Dermis blood vessel endothelial cell (primary cell): ENCODE measurements at places on chromosomes 11 and 22. TPM values are rescaled to one million over a fixed set of nuclear protein-coding genes. Genes with fewer than 3 reads are reported as not detected.

Gene CABP4
- total RNA-seq = 1.0 and 4.9 TPM in 2 replicates

Gene TCN1
- 0.17 TPM in 1 of 2 replicates, not detected in the other for total RNA-seq

Gene GSTT4
- not detected in 2 replicates for total RNA-seq

Gene MEI1
- total RNA-seq = 0.51 and 2.0 TPM in 2 replicates

GRCh38 chr11:64764753-64765152, 5.0 kb upstream of the PYGM start:
- no peak for DNase-seq

GRCh38 chr11:27485930-27486773, 13.6 kb upstream of the LGR4 start:
- DNase-seq = peak; percentile 79

GRCh38 chr22:26892166-26893041, 235.0 kb downstream of the MIAT start:
- DNase-seq = peak; percentile 39

- no peak for DNase-seq
Measured at GRCh38 chr22:20546541-20546950, 39.1 kb downstream of the MED15 start.

DNA sequence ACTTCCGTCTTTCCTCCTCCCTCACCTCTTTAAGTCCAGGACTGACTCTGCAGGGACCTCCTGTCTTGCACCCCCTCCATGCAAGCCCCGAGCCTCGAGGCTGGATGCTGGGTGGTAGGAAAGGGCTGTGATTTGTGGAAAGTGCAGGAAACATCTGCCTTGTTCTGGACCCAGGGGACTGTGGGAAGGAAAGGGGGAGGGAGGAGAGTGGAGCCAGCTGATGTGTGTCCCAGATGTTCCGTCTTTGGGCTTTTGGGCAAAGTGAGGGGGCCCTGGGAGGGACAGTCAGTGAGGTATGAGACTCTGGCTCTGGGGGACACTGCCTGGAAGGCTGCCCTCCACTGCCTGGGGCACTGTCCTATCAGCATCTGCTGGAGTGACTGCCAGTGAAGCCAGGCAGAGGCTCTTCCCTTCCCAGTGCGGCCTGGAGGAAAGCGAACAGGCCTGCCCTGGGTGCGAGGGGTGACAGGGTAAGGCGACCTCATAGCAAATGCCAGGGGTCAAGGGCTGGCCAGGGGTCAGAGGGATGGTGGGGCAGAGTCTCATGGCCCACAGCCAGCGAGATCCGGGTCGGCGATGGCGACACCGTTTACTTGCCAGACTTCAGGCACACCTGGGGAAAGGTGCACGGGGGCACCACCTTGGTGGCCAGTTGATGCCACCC, 1.7 kb downstream of the MRGPRD start:
- peak; percentile 33 for DNase-seq

- DNase-seq = no peak
Measured at GRCh38 chr11:119011476-119012053, 6.6 kb downstream of the RPS25 start.

DNA sequence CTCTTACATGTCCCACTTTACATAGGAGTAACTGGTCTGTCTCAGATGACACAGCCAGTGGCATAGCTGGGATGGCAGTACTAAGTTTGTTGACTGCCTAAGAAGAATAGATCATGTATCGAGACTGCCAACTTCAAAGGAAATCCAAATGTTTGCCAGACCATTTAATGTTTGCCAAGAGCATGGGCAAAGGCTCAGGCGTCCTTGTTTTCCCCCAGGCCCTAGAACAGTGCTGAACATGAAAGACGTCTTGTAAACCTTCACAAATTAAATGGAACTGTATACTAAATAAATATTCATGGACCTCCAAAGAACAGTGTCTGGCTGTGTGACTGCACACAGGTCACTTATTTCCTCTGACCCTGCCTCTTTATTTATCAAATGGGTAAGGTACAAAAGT, 234.7 kb upstream of the CCDC90B start:
- no peak for DNase-seq

DNA sequence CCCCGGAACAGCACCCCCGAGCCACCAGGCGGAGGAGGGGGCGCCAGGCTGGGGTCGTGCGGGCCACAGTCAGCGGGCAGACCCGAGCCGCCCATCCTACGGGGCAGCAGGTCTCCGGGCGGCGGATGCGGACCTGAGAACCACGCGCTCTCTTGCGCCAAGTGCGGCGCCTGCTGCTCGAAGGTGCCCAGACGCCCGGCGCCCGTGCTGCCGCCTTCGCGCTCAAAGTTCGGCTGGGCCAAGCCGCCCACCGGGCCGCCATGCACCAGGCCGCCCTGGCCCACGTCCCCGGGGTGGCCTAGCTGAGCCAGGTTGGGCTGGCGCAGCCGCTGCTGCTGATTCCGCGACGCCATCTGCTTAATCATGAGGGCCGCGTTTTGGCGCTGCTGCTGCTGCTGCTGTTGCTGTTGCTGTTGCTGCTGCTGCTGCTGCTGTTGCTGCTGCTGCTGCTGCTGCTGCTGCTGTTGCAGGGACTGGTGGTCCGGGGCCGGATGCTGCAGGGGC, 3.0 kb downstream of the MN1 start:
- no peak for DNase-seq

DNA sequence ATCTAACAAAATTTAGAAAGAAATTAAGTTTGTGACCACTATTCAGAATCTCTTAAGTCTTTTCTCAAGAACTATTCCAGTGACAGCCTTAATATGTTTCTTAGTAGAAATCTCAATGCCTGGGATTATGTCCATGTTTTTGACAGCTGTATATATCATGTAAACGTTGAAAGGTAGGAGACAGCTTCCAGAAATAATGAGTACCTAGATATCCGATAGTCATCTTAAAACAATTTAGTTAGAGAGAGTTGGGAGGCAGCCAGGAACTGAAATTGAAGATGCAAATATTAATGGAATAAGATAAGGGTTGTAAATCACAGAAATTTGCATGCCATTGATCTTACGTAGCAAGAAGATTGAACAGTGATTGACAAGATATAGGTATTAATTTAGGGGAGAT, 955.2 kb downstream of the JRKL start:
- no peak for DNase-seq

DNA sequence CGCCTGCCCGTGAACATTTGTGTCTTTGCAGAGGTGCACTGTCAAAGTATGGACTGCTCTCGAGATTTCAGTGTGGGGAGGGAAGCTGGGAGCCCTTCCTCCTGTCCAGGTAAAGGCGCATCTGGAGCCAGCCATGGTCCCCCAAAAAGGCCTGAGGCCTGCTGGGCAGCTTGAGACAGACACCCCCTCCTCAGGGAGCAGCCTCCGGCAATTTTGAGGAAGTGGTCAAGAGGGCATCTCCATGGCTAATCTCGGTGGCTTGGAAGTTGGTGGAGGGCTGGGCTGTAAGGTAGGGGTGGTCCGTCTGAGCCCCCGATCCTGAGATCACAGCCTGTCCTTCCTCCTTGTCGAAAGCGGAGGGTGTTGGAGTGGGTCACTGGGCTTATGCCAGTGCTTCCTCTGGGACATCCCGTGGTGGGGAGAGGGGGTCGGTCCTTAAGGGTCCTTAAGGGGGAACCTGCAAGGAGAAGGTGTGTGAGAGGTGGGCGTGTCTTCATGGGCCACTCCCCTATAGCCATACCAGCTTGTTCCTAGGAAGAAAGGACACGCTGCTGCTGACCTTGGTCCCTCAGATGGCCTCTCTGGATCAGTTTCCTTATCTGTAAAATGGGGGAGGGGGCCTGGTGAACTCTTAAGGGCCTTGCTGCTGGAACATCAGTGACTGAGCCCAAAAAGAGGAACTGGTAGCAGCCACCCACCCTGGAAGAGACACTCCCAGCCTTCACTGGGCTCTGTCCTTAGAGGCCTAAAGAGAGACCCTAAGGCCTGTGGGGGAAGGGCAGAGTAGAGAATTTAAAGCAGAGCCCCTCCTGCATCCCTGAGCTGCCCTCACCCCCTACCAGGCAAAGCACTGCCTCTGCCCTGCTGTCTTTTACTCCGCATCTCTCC, 2.6 kb downstream of the KCNC1 start:
- no peak for DNase-seq

- no peak for DNase-seq
Measured at GRCh38 chr11:61524963-61525587, 16.5 kb downstream of the LRRC10B start.

DNA sequence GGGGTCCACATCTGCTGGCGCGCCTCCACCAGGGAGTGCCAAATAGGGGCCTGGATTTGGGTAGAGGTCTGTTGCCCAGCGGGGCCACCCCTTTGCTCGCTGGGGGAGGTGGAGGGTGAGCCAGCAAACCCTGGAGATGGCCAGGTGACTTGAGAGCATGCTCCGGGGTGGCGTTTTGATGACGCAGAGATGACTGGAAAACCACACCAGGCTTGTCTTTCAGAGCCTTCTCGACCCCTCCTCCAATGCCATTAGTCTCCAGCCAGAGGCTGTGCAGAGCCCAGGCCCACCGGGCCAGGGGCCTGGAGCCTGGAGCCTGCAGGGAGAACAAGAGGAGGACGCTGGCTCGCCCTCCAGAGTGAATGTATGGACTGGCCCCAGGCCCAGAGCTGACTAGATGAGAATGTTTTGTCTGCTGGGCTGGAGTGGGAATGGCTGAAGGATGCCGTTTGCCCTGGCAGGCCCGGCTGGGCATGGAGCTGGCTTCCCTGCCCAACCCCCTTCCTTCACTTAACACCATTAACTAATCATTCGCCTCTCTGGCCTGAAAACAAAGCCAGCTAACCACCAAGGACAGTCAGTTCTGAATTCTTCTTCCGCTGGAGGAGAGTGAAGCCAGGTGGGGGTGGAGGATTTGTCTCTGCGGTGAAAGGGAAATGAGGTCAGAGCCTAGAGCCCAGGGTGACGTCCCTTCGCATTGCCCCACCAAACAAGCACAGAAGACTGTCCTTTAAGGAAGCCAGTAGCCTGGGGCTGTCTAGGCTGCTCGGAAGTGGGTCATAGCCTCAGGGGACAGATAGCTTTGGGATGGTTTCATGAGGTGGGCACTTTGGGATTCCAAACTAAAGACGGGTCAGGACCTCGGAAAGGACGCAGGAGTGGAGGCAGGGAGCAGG, 1.6 kb upstream of the MCAM start:
- DNase-seq = peak; percentile 89
